NCI-H1436 (cell line): ENCODE measurements at places on chromosomes 5 and 9.
A peak's percentile ranks its signal among the peaks of the same experiment; 100 is the strongest.

- no peak for DNase-seq
These were observed 144.9 kb downstream of the PRKACG start for GRCh38 chr9:68869022-68869421.

GRCh38 chr5:154518438-154518867 is 40.4 kb upstream of the HAND1 start:
- DNase-seq = no peak

GRCh38 chr5:96973532-96974401 is 37.9 kb downstream of the LNPEP start:
- DNase-seq = no peak

- DNase-seq = no peak
These were observed 10.8 kb downstream of the UBLCP1 start for GRCh38 chr5:159273923-159274322.

DNA sequence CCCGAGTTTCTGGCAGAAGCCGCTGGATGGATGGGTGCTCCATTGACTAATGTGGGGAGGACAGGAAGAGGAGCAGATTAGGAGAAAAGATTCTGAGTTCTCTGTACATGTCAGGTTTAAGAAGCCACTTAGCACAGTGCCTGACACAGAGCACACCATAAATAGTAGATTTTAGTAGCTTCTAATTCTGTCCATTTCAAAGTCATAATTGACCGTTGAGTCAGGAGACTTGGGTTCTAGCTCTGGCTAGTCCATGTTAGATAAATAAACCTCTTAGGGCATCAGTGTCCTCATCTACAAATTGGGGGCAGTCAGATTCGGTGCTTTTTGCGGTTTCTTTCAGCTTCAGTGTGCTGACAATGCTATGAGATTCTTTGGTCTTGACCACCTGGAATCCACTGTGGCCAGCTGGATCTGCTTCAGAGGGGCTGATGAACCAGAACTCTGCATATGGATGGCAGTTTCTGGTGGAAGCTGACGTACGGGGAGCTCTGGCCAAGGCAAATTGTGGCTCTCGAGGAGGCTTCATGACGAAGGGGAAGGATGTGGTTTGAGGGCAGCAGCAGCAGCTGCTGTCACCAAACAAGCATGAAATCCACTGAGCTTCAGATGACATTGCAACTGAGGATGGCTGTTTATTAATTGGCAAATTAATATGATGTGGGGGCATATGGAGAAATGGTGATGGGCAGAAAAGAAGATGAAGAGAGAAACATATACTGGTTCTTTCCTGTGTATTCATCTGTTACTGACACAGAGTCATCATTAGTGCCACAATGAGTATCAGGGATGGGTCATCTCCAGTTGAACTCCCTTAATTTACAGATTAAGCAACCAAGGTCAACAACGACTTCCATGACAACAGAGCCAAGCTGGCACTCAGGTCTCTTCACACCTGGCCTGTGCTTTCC is 134.4 kb downstream of the AOPEP start:
- no peak for DNase-seq

DNA sequence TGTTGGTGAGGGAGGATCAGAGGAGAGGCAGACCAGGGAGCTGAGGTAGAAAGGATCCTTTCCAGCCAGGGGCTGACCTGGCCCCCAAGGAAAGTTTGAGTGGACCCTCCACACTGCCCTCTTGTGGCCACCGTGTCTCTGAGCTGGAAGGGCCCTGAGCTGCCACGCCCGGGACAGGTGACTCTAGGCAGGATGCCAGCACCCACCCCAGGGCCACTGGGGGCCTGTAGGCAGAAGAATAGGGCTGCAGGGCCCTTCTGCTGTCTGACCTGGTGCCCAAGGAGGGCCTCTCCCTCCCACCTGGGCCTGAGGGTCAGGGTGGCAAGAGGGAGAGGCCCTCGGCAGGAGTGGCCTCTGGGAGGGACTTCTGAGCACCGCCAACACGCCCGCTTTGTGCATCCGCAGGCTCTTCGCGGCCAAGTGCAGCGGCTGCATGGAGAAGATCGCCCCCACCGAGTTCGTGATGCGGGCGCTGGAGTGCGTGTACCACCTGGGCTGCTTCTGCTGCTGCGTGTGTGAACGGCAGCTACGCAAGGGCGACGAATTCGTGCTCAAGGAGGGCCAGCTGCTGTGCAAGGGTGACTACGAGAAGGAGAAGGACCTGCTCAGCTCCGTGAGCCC is 76.8 kb downstream of the LMX1B start:
- DNase-seq = peak; percentile 37

DNA sequence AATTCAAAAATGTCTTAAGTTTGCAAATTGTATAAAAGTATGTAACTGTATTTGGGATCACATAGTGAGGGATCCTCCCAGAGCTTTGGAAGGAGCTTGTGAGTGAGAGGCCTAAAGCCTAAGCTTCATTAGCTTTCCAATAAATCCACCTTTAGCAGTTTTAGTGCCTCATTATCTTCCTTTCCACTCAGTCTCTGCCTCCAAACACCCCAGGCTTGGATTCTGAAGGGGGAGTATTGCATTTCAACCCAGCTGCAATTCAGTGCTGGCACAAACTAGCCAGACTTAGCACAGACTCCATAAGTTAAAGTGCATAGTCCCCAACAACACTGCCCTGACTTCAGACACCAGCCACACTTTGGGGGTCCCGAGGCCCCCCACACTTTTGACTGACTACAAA is 113.5 kb downstream of the SMARCA2 start:
- no peak for DNase-seq

DNA sequence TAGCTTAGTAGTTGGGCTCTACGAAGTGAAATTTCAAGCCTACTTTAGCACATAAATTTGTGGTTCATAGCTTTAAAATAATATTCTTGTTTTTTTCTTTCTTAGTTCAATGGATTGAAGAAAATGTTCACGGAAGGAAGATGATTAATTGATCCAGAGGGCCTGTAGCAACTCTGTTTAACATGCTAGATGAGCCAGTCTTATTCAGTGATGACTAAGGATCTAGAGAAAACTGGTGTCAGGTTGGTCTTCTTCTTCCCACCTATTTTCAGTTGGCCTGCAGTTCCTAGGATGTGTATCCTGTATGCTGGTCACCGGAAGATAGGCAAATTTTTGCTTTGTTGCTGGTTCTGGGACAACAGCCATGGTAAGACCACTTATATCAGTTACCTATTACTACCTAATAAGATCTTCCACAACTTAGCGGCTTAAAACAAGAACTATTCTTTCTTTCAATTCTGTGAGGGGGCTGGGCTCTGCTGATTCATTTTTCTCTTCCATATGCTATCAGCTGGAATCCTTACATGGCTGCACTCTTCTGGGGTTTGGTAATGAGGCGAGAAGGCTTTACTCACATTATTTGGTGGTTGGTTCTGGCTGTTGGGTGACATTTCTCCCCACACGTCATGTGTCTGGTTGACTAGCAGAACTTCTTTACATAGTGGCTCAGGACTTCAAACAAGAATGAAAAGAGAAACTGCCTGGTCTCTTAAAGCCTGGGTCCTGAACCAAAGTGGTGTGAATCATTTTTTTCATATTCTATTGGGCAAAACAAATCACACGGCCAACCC is 182.7 kb upstream of the ACTBL2 start:
- DNase-seq = no peak

DNA sequence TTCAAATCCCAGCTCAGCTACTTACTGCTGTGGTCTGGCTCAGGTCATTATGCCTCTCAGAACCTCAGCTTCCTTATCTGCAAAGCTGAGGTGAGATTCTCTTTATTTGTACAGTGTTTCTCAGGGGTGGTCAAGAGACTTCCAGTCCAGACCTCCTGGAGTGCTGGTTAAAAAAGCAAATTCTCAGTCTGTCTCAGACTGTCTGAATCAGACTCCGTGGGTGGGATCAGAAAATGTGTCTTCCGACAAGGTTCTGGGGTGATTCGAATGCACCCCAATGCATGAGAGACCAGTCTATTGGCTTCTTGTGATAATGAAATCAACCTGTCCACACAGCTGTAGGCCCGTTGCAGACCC is 137.7 kb upstream of the SMIM23 start:
- DNase-seq = no peak

DNA sequence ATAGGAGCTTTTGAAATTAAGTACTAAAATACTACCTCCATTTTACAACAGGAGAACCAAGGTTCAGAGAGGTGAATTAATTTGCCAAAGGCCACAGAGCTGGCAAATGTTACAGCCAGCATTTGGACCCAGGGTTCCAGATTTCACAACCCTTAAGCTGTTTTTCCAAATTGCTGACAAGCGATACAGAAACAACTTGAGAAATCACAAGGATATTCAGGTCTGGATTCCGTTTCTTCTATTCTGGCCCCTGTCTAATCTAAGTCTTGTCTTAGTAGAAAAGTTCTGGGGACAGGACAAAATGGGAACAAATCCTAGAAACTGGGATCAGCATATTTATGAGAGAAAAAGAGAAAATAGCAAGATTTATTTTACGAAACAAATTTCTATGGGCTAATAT is 103.1 kb upstream of the PRLR start:
- no peak for DNase-seq

DNA sequence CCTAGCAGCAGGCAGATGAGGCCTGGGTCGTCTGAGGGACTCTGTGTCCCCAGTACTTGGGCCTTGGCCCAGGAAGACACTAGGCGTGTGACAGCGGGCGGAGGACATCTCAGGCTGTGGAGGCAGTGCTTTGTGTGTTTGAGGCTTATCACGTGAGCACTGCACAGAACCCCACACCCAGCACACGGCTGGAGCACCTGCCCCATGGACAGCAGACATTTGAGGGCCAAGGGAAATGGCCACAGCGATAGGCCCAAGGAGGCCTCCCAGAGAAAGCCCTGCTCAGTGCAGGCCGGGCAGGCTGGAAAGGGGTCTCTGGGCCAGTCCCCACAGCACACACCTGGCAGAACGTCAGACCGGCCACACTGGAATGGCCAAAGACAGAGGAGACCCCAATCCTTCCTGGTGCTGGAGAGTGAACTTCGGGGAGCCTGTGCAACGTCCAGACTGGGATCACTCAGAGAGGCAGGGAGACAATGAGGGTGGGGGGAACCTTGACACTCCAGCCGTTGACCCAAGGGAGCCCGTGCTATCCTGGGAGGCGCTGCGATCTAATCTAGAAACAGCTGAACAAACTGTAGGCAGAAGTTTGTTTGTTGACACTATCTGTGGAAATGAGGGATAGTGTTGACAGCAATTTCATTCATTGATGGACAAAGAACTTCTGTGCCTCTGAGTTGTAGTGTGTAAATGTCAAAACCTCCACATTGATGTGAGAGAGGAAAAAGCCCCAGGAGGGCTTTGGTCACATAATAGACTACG is 19.6 kb upstream of the FLT4 start:
- no peak for DNase-seq
